Stimulated activated CD8-positive, alpha-beta memory T cell treated with anti-CD3 and anti-CD28 coated beads, Interleukin-15, amount 100 ng/mL, for 4 hours (primary cell): ENCODE measurements at places on chromosomes 5 and 9.

DNA sequence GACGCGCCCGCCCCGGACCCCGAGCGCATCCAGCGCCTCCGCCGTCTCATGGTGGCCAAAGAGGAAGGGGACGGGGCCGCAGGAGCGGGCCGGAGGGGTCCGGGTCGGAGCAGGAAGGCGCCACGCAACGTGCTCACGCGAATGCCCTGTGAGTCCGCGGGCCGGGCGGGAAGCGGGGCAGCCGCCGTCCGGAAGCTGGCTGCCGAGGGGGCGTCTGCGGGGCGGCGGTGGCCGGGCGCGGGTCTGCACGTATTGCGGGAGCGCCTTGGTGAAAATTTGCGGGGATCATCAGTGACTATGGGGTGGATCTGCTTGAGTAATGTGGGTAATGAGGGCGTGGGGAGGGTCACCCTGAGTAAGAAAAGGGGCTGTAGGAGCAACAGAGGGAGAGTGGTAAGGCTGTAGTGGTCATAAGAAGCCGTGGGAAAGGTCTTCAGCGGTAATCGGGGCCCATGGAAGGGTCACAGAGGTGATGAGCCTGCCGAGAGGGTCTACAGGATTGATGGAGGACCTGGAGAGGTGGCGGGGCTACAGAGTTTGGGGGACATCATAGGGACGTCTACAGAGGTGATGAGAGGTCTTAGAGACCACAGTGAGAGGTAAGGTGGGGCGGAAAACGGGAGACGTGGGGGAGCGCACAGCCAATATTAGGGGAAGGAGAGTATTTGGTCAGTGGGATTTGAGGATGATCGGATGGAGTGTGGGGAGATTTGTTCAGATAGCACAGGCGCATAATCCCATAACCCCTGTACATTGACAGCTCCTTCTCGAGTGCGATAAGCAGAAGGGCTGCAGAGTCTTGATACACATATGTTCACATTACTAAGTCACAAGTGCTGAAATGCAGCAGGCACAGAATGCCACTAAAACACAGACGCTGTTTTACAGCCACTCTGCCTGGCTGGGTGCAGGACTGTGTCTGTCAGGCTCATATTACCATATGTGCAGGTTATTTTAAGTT lies 819 bp downstream of the LSM11 start:
- DNase-seq: no peak

DNA sequence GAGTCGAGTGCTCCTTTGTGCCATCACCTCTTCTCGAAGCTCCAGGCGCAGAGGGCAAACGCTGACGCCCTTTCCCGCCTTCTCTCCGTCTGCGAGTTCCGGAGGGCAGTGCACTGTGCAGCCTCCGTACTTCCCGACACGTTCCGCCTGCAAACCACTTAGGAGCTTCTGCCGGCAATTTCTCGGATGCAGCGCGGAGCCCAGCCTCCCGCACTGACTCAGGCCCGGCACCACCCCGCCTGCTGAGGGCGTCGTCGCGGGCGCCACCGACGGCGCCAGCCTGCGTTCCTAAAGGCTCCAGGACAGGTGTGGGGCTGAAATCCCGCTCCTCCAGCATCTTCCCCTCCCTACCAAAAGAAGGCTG lies 9.3 kb upstream of the TRIM36 start:
- no peak for DNase-seq

GRCh38 chr9:91500509-91501014 lies 76.9 kb upstream of the NFIL3 start:
- DNase-seq: no peak

GRCh38 chr5:122499585-122499984 lies 187.5 kb downstream of the SNCAIP start:
- DNase-seq: no peak

GRCh38 chr5:72584466-72584865 lies 77.3 kb upstream of the ZNF366 start:
- DNase-seq: no peak

DNA sequence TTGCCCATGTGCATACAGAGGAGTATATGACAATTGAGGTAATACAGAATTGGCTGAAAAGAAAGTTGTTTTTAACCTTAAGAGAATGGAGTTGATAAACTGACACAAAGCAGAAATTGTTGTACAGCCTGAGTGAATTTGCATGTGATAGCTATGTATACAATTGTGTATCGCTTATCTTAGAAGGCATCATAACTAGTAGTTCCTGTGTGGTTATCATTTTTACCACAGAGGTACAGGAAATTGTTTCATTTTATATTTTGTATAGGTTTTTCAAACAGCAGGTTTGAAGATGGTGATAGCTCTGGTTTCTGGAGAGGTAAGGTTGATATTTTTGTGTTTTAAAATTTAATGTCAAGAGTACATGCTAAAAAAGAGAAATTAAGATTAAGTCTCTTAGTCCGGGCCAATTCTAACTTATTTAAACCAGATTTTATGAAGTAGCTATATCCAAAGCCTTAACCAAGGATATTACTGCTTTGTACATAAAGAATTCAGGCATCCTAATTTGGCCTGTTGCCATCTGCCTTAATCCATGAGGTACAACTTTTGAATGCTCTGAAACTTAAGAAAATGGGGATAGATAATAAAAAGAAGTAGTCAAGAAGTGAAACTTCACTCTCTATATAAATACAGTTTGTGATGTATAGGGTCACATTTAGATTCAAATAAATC lies 26.0 kb downstream of the DDX4 start:
- no peak for DNase-seq

DNA sequence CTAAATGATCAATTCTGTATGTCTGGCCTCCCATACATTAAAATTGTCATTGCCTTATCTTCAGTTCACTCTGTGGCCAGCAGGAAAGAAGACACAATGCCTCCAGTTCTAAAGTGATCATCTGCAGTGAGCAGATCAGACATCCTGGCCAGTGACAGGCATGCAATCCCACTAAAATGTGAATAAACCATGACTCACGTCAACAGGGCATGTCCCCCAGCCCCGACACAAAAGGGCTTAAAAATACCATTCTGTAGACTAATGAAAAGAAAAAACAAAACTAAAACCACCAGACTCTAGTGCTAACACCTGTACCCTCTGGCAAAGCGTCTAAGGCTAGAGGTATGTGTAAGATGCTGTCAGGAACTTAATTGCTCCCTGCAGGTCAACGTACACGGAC lies 38.5 kb downstream of the DDX31 start:
- DNase-seq: no peak

DNA sequence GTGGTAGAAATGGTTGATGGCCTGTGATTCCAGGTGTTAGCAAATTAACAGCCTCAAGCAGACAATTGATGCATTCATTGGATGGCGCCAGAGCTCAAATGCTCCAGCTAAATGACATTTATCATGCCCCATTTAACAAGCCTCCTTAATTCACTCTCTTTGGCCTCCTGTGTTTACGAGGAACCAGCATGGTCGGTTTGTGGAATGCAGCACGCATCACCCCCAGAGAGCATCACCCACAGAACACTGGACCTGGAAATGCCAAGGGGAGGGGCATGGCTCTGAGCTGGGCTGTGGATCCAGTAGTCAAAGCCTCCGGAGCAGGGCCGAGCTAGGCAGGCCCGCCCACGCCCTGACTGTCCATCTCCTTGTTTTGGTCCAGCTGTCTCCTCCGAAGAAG lies 434.0 kb downstream of the GADD45G start:
- no peak for DNase-seq

DNA sequence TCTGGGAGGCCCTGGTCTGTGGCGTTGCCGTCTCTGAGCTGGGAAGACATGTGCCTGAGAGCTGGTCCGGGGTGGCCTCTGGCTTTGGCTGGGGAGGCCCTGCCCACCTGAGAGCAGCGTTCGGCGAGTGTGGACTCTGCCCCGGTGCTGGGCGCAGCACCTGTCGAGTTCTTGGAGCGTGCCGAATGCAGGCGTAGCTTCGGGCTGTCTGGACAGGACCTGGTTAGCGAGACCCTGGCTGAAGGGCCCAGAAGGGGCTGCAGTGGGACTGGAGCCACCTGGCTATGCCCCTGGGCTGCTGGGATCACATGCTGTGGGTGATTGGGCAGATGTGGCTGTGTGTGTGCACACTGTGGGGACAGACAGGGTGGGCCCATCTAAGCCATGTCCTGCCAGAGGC lies 56.5 kb downstream of the RXRA start:
- no peak for DNase-seq

- no peak for DNase-seq
Observed at GRCh38 chr5:15587916-15588315, 87.9 kb downstream of the FBXL7 start.

DNA sequence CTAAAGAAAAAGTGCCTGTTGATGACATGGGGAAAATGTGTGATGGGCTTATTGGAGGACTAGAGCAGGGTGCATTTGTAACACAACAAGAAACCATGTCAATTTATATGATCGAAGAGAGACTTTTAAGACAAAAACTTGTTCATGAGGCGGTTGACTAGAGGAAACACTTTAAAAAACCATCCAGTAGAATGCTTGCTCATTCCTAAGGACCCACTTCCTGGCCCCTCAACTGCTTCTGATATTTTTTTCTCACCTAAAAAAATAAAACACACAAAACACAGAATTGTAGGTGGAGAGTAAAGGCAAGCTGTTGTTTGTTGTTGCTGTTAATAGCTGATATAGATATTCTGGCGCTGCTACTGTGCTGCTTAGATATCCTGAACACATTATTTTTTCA lies 50.6 kb downstream of the SPIN1 start:
- DNase-seq: no peak

- DNase-seq: peak; percentile 47
Observed at GRCh38 chr9:129208207-129209032, 30.4 kb upstream of the IER5L start.

- no peak for DNase-seq
Observed at GRCh38 chr9:33815781-33816180, 1.2 kb upstream of the UBE2R2 start.

- no peak for DNase-seq
Observed at GRCh38 chr5:107858788-107859187, 188.1 kb upstream of the EFNA5 start.

DNA sequence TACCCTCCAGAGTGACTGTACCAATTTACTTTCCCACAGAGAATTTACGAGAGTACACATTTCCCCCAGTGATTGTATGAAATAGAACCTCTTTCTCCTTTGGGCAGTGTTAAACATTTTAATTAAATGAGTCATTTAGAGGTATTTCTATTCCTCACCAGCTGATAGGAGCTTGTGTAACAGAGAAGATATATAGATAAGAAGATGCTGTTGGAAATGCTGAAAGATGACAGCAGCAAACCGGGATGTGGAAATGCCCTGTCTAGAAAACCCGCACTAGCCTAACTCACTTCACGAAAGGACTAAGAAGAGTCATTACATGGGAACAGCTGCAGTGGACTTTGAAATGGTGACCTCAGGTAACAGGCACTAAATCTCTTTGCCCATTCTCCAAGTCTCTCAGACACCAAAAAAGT lies 68.3 kb downstream of the LPAR1 start:
- no peak for DNase-seq

DNA sequence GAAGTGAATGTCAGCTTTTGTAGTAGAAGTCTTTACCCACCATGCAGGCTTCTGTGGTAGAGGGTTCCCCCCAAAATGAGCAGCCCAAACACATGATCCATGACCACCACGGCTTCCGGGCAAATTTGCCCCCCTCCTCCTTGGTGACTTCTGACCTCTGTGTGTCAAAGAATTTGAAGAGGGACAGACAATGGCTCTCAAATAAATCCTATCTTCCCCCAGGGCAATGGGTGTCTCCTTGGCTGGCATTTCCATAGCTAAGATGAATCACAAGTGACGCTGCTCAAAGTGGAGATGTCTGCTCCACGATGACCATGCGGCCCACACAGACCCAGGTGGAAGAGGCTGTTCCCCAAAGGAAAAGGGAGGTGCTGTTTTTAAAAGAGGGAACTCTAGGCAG lies 30.2 kb upstream of the BOD1 start:
- DNase-seq: no peak

DNA sequence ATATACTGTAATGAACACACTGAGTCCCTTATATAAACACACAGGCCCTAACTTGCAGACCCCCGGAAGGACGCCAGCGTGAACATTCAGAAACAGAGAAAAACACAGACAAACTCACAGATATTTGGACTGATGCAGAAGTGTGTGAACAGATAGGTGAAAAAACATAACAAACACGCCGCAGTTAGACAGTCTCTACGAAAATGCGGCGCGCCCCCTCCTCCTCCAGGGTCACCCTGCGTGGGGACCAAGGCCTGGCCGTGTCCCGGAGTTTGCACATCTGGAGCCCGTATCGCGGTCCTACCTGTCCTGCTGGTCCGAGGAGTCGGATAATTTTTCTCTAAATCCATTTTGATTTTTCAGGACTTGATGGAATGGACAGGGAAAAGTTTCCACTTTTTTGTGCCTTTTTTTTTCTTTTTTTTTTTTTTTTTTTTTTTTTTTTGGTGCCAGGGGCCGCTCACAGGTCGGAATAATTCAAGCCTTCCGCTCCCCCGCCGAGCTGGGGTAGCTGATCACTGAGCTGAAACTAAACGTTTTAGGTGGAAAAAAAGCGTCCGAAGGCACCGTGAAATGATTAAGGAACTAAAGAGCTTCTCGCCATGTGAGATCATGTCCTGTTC lies at the start of gene PAX5:
Gene PAX5 (minus strand): TSS at position 587 of the 623 bp plus-strand sequence. CDS start 237 bp downstream, at position 350.
- DNase-seq: no peak

DNA sequence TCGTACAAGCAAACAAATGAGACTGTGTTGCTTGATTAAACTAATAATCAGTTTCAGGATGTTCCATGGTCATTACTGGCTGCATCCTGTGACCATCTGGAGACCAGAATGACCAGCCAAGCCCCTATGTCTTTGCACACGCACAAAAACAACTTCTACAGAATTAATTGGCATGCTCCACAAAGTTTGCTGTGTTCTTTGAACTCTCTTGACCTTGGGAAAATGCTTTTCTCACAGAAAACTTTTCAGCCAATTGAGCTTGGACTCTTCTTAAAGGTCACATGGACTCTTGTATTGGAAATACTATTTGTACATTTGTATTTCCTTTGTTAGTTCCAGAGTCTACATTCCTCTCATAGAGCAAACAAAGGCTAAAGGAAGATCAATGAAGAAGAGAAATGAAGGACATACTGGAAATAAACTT lies 147.8 kb downstream of the ARRDC3 start:
- DNase-seq: no peak

DNA sequence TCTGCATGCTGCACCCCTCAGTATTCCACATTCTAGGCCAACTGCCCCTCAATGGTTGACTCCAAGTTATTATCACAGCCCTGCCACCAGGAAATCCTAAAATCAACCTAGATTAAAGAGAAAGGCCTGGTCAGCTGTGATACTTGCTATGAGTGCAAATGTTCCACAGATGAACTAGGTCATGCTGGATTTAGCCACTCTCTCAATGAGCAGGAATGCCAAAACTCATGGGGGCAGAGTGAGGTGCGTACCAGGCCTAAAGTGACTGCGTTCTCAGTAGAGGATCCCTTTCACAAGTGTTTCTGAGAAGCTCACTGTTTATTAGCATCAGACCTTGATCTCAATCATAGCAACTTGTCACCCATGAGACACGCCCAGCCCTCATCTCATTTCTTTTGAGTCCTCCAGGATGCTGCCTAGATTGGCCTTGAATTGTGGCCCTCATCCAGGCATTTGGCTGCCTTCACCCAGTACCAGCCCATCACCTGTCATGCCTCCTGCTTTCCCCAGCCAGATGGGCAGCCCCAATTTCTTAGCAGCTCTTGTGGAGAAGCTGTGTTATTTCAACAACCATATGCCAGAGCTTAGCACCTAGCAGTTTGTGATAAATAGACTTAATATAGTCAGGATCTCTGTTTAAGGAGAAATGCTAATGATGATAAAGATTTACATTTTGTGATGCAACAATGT lies 383.9 kb downstream of the CTNND2 start:
- no peak for DNase-seq

GRCh38 chr9:6909181-6909580 lies 151.4 kb downstream of the KDM4C start:
- no peak for DNase-seq

GRCh38 chr5:14028188-14028587 lies 83.7 kb upstream of the DNAH5 start:
- no peak for DNase-seq
